ENCODE measurements at places on chromosomes 6 and 20. TPM values are rescaled to one million over a fixed set of nuclear protein-coding genes. Genes with fewer than 3 reads are reported as not detected.

DNA sequence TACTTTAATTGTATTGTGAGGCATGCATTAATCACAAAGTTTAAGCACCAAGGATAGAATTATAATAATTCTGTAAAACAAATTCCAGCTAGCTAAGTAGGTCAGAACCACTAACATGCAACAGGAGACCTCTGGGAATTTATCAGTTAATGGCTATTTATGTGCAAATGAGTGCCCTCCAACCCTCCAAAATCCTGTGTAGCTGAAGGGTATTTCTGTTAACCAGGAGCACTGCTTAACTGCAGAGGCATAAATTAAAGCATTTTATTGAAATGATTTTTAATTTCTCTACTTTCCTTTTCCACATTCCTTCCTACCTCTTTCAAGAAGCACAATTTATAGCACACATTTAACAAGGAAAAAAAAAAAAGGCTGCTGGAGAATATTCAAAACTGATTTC is 77.0 kb downstream of the MMS22L start:
- no peak for DNase-seq

Gene BFSP1
- 0.50 TPM for total RNA-seq

GRCh38 chr20:62637110-62637509 is 5.2 kb upstream of the SLCO4A1 start:
- no peak for DNase-seq

- DNase-seq, result no peak
Observed at GRCh38 chr6:125262016-125263013, 39.5 kb downstream of the HDDC2 start.

GRCh38 chr20:64229507-64230061 is 26.0 kb upstream of the PCMTD2 start:
- no peak for DNase-seq

Data from activated CD8-positive, alpha-beta T cell treated with anti-CD3 and anti-CD28 coated beads, Interleukin-2, amount 10 ng/mL, durations not matched to agents 7 days and 5 days (primary cell).